Activated CD4-positive, alpha-beta T cell treated with anti-CD3 and anti-CD28 coated beads for 36 hours (primary cell): ENCODE measurements at places on chromosomes 5 and 9. TPM values are rescaled to one million over a fixed set of nuclear protein-coding genes. Genes with fewer than 3 reads are reported as not detected.
A peak's percentile ranks its signal among the peaks of the same experiment; 100 is the strongest.

The IFNA2 gene
- total RNA-seq = not detected

DNA sequence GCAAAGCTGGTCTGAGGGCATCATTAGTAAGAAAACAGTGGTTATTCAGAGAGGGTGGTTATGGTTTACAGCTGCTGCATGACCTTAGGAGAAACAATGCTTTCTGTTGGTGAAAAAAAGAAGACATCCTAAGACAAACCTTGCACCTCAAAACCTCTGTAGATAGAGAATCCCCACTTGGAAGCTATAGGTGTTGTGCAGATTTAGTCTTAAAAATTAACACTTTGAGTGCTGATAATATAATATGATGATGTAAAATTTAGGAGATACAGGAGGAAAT is 1.4 kb upstream of the PTTG1 start:
- peaks cover 30% of the 10 kb centered on the region for H3K36me3 ChIP-seq
- peaks cover 72% of the 10 kb centered on the region for H3K4me1 ChIP-seq
- H3K27ac ChIP-seq = peak overlapping the region; percentile 99
- H3K27me3 ChIP-seq = no peaks in the 10 kb centered on the region

The IL5 gene
- total RNA-seq = 0.69 TPM

DNA sequence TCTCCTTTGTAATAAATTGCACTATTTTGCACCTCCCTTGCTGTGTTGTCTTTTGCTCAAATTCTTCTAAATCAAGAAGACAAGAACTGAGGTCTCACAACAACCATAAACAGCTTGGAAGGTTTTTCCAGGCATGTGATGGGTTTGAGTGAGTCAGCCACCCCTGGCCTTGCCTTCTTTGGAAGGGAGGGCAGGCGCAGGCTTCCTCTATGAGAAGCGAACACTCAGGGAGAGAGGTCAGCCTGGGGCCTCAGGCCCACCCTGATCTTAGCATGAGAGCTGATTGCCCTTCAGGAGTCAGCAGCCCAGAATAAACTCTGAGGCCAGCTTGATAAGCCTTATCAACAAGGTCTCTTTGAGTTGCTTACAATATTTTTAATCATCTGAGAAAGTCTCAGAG is 31.6 kb downstream of the S1PR3 start:
- peaks cover 3% of the 10 kb centered on the region for H3K27me3 ChIP-seq
- H3K27ac ChIP-seq = no peak overlapping the region
- no peak for DNase-seq
- H3K4me1 ChIP-seq = no peaks in the 10 kb centered on the region
- H3K36me3 ChIP-seq = no peaks in the 10 kb centered on the region
- no peak overlapping the region for H3K4me3 ChIP-seq

- no peak for DNase-seq
- no peak overlapping the region for H3K27ac ChIP-seq
- H3K36me3 ChIP-seq = no peaks in the 10 kb centered on the region
- H3K4me3 ChIP-seq = no peak overlapping the region
These were observed 152.2 kb downstream of the NR2F1-AS1 start for GRCh38 chr5:93428868-93429267.

DNA sequence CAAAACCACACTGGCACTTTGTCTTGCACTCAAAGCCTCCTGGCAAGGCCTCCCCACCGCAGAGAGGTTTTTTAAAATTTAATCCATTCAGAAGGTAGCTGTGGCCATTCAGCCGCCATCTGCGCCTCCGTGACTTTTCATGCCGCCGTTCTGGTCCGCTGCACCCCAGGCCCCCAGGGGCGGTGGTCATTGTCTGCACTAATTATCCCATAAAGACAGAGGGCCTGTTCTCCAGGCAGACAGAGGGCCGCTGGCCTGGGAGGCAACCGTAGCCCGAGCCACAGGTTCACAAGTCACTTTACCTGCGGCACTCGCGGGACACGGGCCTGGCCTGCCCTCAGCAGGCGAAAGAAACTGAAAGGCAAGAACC is 49.4 kb downstream of the EXD3 start:
- no peak overlapping the region for H3K27ac ChIP-seq
- H3K4me1 ChIP-seq = no peaks in the 10 kb centered on the region
- no peaks in the 10 kb centered on the region for H3K27me3 ChIP-seq
- H3K4me3 ChIP-seq = no peak overlapping the region
- no peaks in the 10 kb centered on the region for H3K36me3 ChIP-seq

The CARTPT gene
- not detected for total RNA-seq

DNA sequence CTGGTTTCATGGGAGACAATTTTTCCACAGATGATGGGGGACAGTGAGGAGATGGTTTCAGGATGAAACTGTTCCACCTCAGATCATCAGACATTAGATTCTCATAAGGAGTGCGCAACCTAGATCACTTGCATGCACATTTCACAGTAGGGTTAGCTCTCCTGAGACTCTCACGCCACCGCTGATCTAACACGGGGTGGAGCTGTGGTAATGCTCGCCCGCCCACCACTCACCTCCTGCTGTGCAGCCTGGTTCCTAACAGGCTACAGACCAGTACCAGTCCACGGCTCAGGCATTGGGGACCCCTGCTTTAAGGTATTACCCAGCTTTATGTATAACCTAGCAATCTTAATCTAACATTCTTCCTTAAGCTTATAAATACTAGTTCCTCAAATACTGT is 35.6 kb downstream of the TTC39B start:
- peaks cover 36% of the 10 kb centered on the region for H3K4me1 ChIP-seq
- peaks cover 10% of the 10 kb centered on the region for H3K36me3 ChIP-seq
- no peaks in the 10 kb centered on the region for H3K27me3 ChIP-seq
- DNase-seq = peak; percentile 53
- H3K4me3 ChIP-seq = no peak overlapping the region
